ENCODE measurements at places on chromosomes 16 and 17.
A peak's percentile ranks its signal among the peaks of the same experiment; 100 is the strongest.

- no peak for DNase-seq
These were observed 16.6 kb downstream of the FAM83G start for GRCh38 chr17:18987862-18988545.

- DNase-seq: peak; percentile 22
These were observed at the start of gene C17orf113 for GRCh38 chr17:42050393-42051012. TSS of gene C17orf113 (minus strand) at chr17:42050601. CDS start at chr17:42043376, 7,225 bp downstream.

- DNase-seq: no peak
These were observed 2.6 kb downstream of the COG4 start for GRCh38 chr16:70520612-70521297.

DNA sequence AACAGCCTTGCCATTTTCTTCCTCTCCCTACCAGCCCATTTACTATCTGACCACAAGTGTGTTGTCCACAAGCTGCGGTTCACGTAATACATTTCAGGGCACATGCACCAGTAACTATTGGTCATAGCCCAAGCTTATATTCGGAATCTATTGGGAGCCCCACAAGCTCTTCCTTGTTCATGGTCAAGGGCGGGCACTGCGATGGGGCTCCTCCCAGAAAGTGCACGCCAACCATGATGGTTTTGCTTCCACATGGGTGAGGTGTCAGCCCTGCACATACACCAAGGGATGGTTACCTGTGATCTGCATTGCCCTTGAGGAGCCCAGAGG lies 12.1 kb downstream of the THRA start:
- no peak for DNase-seq

DNA sequence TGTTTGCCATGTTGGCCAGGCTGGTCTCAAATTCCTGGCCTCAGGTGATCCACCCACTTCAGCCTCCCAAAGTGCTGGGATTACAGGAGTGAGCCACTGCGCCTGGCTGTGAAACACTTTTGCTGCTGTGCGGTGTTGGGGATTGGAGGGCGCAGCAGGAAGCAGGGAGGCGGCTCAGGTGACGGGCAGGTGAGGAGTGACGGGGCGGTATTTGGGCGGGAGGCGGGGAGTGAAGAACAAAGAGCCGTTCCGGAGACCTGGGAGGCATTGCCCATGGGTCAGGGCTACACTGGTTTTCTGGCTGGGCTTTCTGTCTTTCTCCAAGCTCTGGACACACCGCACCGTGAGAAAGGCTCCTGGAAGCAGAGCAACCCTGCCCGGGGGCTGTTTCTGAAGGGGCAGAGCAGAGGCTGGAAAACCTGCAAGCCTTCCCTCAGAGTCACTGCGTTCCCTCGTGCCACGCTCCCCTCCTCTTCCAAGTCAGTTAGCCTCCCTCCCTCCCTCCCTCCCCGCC lies 22.1 kb downstream of the CRISPLD2 start:
- no peak for DNase-seq

DNA sequence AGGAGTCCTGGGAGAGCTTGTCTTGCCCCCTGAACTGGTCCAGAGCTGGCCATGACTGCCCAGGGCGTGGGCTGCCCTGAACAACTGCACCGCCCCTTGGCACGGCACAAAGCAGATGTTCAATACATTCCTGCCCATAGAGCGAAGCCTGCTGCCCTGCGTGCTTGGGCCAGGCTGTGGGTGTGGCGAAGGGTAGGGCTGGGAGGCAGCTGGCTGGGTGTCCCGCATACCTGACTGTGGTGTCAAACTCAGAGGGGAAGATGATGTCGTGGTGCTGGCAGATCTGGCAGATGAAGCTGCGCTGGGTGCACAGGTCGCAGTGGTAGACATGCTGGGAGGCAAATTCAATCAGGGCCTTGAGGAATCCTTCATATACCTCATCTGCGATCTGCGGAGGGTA lies 124.2 kb upstream of the SMURF2 start:
- no peak for DNase-seq

DNA sequence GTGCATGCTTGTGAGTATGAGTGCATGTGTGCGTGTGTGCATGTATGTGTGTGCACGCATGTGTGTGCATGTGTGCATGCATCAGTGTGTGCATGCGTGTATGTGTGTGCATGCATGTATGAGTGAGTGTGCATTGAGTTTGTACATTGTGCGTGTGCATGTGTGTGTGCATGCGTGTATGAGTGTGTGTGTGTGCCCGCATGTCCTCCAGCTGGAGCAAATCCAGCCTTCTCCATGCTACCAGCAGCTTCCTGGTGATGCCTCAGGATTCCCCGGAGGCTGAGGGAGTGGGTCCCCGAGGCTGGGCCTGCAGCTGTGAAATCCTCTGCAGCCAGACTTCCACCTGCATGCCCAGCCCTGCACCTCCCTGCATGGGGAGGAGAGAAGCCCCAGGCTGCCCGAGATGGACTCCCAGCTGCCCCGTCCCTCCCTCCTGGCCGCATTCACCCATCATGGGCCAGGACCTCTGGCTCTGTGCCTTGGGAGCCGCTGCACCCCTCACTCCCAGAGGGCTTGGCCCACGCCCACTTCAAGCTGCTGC lies 9.3 kb downstream of the TPSD1 start:
- no peak for DNase-seq

DNA sequence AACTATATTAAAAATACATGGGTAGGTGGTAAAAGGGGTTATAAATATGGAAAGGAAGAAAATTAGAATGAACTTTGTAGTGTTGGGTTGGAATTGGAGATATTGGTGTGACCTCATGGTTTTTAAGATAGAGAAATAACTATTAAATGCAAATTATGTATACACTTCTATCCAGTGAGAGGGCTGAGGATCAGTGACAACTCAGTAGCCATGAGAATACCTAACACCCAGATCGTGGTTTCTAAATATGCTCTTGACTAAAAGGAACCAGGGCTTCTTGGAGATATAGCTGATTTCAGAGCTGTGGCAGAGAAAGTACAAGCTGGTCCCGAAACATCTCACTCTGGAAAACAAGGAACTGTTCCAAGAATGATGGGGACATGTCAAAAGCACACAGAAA lies 44.4 kb downstream of the SLC6A4 start:
- DNase-seq: no peak

DNA sequence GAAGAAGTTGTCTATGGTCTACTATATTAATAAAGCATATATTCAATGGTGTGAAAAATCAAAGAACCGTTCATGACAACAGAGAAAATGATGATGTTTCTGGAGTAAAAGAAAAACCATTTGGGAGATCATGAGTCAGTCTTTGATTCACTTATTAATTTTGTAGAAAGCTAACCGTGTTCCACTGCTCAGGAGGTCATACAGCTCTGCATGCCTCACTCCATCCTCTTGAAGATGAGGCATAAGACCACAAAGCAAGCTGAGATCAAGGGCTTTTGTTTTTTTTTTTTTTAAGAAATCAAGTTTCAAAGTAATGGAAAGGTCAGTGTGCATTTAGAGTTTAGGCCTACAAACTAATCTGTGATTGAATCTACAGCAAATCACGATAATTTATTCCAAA lies 206.4 kb downstream of the CEP112 start:
- no peak for DNase-seq

GRCh38 chr17:59413014-59413766 lies 81.7 kb downstream of the YPEL2 start:
- no peak for DNase-seq

- no peak for DNase-seq
These were observed 63.7 kb downstream of the C16orf78 start for GRCh38 chr16:49437344-49437743.

DNA sequence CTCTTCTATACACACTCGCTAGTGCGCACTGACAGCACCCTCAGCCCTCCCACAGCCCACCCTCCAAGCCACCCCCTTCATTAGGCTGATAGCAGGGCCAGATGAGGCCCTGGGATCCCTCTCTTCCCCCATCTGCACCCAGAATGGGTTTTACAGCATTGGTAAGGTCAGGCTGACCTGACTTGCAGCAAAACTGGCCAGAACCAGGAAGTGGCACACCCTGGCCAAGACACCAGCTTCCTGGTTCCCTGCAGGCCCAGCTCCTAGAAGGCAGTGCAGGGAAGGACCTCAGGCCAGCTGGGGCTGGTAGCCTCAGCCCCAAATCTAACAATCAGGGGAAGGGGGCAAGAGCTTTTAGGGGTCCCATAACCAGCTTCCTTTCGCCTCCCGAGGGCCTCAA lies 50.0 kb upstream of the MRPS23 start:
- DNase-seq: no peak

DNA sequence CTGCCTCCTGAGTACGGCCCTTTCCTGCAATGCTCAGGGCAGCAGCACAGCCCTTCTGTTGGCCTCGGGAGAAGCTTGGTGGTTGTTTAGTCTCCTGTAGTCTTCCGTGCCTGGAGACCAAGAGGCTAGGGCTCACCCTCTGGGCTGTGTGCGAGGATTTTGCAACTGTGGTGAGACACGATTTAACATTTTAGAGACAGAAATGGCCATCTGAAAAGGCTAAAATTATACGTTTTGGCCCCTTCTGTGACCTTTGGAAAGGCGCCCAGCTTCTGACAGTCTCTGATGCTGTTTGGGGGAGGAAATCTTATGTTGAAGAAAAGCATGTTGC lies 33.1 kb downstream of the FOXL1 start:
- no peak for DNase-seq

DNA sequence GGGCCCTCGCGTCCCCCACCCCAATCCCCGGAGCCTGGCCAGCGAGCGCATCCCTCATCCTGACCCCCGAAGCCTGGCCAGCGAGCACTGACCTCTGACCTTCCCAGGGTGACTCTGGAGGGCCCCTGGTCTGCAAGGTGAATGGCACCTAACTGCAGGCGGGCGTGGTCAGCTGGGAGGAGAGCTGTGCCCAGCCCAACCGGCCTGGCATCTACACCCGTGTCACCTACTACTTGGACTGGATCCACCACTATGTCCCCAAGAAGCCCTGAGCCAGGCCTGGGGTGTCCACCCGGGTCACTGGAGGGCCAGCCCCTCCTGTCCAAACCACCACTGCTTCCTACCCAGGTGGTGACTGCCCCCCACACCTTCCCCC lies 2.3 kb downstream of the TPSD1 start:
- no peak for DNase-seq

DNA sequence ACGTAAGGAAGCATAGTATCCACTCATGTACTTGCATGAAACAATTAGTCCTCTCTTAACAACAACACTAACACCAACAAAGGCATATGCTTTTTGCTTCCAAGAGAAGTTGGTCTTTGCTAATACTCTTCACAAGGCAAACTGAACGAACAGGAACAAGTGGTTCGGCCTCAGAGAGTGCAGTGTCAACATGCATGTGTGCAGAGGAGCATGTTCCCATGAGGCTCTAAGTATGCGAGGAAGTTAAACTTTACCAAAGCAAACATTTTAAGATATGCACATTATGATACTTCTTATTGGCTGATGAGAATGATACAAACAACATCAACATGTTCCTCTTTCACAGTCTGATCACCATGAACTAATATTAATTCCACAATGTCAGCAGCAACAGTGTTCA lies 285.3 kb upstream of the IRX5 start:
- DNase-seq: no peak

DNA sequence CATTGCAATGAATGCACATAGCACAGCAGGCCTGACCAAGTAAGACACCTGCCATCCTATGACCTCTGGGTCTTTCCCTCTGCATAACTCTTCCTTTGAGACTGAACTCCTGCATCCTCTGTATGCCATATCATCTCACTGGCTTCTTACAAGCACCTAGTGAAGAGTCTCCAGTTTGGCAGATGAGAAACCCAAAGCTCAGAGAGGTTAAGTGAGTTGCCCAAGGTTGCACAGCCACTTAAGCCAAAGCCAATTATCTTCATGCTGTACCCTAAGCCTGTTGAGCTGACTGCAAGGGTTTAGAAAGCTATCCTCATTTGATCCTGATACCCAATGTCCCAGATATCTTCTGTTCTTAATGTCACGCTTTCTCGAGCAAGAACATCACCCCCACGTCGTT lies 35.2 kb downstream of the TMEM186 start:
- no peak for DNase-seq

DNA sequence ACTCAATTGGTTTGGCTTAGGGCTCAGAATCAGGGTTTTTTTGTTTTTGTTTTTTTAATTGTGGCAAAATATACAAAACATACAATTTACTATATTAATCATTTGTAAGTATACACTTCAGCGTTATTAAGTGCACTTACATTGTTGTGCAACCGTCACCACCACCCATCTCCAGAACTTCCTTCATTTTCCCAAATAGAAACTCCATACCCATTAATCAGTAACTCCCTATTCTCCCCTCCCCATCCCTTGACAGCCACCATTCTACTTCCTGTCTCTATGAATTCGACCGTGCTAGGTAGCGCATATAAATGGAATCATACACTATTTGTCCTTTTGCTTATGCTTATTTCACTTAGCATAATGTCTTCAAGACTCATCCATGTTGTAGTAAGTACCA lies 45.2 kb upstream of the DHX40 start:
- DNase-seq: no peak

DNA sequence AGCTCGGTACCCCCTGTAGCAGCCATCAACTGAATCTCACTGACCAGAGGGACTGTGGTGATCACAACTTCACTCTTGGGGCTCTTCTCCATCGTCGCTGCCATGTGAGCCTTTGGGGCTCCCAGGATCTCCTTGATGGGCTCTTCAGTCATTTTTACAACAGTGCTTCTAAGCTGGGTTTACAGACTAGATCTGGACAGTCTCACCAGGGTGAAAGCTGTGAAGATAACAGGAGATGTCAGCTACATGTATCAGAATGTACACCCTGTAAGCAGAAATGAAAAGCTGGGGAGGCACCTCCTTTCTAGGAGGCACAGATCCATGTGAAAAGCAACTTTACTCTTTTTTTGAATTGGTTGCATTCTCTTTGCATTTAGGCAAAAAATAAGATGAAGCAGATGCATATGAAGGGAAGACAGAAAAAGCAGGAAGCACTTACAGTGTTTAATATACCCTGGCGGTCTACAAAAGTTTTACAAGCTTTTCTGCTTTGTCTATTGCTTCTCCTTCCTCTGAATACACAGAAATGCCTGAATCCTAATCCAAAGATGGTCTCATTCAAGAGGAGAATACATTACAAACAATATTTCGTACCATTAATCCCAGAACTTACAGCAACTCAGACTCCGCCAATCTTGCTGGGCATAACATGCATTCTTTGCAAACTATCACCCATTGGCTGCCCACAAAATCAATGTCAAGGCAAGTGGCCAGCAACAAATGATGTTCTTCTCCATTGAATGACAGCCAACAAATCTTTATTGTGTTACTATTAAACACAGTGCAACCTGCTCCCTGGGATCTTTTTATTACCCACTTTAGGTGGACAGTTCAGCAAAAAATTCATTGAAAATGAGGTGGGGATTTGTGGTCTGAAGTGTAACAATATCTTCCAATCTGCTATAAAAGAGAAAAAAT lies 1.5 kb downstream of the TMEM100 start:
- DNase-seq: no peak

DNA sequence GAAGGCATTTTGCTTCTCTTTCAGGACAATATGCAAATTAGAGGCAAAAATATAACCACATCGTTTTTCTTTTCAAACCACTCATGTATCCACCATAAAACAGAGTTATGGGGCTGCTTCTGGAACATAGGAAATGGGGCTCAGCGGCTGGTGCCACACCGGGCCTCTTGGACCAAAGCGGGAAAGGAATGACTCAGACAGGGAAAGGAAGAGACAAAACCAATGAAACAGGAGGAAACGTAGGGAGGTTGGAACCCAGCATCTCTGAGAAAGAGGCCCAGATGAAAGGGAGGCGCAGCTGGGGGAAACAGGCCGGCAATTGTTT lies 28.5 kb downstream of the CUEDC1 start:
- no peak for DNase-seq

- DNase-seq: no peak
These were observed 80.9 kb upstream of the C17orf78 start for GRCh38 chr17:37294888-37295287.

GRCh38 chr16:87465306-87465705 lies 27.5 kb downstream of the ZCCHC14 start:
- DNase-seq: no peak

- DNase-seq: no peak
These were observed 1.8 kb upstream of the ACTG1 start for GRCh38 chr17:81514489-81514738.

GRCh38 chr17:80546267-80546666 lies 1.6 kb downstream of the RPTOR start:
- DNase-seq: no peak
